Stimulated activated CD4-positive, alpha-beta T cell treated with anti-CD3 and anti-CD28 coated beads, Interleukin-1b, Interleukin-23, amount 100 ng/mL, for 24 hours (primary cell): ENCODE measurements at places on chromosomes 5 and 9.

GRCh38 chr5:153571162-153571561, 80.7 kb downstream of the GRIA1 start:
- no peak for DNase-seq

DNA sequence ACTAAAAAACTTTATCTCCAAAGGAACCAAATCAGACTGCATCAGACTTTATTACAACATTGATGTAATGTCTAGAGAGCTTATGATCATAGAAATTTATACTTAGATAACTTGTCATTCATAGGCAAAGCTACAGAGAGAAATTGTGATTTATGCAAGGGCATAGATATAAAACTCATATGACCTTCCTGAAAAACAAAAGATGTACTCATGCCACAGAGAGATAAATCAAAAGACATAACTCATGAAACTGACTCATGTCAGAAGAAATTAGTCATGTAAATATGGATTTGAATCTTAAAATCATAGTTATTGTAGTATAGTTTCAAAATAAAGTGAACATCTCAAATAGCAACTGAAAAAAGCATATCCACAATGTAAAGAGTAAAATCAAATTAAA, 186.2 kb downstream of the GABBR2 start:
- no peak for DNase-seq

GRCh38 chr9:110217656-110218099, 9.7 kb upstream of the C9orf152 start:
- DNase-seq = no peak

DNA sequence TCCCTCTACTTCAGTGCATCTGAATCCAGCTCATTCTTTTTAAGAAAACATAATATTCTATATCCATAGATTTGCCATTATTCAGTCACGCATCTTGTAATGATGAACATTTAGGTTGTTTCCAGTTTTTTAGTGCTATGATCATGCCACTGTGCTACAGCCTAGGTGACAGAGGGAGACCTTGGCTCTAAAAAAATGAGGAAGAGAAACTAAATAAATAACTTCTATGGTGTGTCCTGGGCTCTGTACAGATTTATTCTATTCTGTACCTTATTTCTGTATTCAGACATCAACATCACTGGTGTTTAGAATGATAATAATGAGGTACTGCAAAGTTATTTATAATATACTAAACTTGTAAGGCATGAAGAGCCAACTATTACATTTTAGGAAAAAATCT, 45.9 kb downstream of the PDE8B start:
- no peak for DNase-seq

GRCh38 chr5:7868427-7868772, 431 bp downstream of the FASTKD3 start:
- no peak for DNase-seq

DNA sequence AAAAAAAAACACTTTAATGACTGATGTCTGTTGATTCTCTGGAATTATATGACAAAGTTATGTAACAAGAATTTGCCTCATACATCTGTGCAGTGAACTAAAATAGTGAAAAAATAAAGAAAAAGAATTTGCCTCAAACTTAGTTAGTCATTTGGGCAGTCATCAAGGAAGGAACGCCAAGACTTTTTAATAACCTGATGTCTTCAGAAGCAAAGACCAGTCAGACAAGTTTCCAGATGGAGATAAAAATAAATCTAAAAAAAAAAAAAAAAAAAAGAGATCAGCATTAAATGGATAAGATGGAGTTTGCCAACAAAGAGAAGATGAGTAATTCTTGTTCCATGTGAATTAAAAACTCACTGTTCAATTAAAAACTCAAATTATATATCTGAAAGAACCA, 52.3 kb upstream of the JMY start:
- DNase-seq = no peak

DNA sequence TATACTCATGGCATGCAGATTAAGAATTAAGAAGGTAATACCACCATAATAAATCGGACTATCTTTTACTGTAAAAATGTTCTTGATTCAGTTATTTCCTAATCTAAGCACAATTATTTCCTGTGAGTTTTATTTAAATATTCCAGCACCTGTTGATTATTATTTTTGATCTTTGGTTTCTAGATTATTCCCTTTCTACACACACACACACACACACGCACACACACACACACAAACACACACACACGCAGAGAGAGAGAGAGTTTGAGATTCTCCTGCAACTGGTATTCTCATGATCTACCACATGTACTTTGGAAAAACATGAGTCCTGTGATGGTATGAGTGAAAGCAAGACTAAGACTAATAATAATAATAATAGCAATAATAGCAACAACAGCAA, 17.0 kb upstream of the CKMT2 start:
- DNase-seq = no peak

GRCh38 chr9:79639354-79639753, 67.6 kb downstream of the TLE4 start:
- no peak for DNase-seq

GRCh38 chr5:33688066-33688465, 203.7 kb downstream of the ADAMTS12 start:
- DNase-seq = no peak

DNA sequence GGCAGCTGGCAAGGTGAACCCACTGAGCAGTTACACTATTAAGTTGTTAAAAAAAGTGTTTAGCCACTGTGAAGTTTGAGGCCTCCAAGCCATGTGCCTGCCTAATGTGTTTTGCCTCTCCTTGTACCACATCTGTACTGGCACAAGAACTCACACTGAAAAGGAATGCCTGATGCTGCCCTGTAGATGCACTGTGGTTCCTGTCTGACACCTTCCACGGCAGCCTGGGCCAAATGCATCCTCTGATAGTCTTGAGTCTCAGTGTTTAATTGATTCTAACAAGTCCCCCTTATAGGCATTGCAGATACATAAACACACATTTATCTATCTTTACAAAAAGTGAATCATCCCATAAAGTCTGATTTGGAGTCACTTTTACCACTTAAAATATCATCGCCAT, 169.9 kb downstream of the TTC39B start:
- no peak for DNase-seq

DNA sequence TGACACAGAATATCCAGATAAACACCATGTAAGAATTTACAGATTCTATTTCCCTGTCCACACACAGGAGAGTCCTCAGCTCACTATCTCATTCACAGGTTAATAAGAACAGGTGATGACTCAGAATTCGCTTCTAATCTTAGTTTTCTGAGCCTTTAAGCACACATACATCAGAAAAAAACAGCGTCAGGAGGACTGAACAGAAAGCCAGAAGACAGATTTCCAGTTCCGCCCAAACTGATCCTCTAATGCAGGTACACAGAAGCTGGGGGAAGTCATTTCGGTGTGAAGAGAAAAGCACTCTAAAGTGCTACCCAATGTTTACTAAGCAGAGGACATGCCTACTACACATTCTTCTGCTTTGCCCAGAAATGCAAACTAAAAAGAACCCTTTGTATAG, 1.6 kb downstream of the CEMIP2 start:
- DNase-seq = no peak

DNA sequence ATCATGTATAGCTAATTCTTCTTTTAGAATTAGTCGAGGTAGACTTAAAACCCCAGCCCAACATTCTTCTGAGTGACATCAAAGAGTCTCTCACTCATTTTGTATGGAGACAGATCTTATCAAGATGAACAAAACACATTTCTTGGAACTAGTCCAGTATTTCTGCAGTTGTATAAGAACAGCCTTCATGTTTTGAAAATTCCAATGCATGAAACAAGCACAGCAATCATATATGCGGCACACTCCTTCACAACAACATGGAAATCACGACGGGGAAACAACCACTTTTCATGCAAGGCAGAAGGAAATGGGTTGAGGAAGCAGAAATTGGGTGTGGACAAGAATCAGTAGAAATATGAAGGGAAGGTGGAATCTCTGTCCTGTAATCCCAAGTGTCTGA, 113.8 kb downstream of the PLK2 start:
- no peak for DNase-seq

- DNase-seq = peak; percentile 94
Observed at GRCh38 chr9:20622330-20623020, at the start of gene MLLT3. TSS of gene MLLT3 (minus strand) at chr9:20622499.

DNA sequence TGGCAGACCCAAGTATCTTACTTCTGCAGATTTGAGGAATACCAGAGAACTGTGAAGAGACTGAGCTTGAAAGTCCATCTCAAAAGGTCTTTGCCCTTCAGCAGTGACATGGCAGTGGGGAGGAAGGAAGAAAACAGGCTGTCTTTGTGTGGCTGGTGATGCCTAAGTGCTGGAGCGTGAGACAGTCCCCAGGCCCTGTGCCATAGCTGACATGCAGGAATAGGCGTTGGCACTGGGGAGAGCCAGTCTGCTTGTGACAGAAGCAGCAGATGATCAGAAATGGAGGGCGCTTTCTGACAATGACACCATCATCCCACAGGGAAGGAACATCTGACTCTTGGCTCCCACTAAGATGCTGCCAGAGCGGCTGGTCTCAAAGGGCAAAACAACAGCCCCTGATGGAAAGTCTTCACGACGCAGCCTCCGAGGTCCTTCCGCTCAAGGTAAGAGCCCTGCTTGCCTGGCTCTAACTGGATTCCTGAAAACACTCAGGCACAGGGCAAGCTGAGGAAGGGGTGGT, 15.5 kb upstream of the GLRX start:
- DNase-seq = no peak

- no peak for DNase-seq
Observed at GRCh38 chr5:36561601-36562000, 44.8 kb upstream of the SLC1A3 start.

GRCh38 chr5:155082401-155082800, 68.8 kb downstream of the KIF4B start:
- DNase-seq = no peak

DNA sequence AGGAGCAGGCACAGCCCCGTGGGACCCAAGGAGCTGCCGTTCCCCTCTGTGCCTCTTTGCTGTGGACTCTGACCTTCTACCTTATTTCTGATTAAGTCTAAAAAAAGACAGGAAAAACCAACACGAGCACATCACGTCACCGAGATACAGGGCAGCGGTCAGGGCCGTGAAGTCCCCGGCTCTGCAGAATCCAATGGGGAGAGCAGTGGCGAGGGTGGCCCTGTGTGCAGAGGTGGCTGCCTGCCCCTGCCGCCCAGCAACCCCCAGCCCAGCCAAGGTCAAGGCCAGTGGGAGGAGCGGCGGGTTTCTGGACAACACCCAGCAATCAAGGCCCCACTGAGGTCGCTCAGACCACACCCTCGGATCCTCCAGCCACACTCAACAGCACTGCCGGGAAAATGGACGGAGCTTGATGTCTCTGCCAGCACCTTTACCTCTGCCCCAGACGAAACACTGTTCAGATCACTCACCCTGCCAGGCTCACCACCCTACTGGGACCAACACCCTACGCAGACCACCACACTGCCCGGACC, 32.7 kb upstream of the SLC9A3 start:
- DNase-seq = no peak

GRCh38 chr9:3262826-3263529, 262.8 kb downstream of the RFX3 start:
- DNase-seq = no peak

DNA sequence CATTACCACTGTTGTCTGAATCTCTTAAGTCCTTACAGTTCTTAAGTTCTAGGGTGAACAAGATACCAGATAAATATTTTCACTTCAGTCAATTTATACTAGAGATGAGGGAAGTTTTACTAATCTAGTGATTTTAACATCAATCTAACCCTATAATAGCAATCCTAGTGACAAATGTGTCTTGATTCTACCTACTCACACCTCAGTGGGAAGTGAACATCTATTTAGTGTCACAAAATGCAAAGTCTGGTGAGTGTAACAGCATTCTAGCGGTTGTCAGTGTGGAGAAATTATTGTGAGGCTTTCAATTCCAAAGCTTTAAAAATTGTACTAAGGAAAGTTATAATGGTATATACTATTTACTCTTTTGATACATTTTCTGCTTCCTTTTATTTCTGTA, 225.8 kb upstream of the CYLC2 start:
- no peak for DNase-seq

DNA sequence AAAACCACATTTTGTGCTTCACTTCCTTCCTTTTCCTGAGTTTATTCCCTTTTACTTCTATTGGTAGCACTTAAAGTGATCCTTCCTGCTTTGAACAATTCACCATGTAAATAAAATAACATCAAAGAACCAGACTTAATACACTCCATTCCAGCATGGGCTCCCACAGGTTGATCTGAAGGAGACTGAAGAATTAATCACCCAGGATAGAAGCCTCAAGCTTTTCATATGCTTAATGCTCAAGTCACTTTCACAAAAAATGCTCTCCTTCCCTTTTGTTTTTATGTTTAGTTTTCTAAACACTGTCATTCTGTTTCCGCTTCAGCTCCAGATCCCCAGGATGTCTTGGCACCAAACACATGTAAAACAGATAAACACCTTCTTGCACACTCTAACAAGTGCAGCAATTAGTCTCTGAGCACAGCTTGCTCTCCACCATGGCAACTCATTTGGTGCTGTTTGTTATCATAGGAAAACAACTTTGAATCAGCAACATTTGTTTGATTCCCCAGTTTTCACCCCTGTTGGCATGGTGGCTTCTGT, 37.0 kb downstream of the DMRTA1 start:
- no peak for DNase-seq

GRCh38 chr9:82410306-82410705, 421.7 kb downstream of the SPATA31D1 start:
- DNase-seq = no peak

- no peak for DNase-seq
Observed at GRCh38 chr5:67437905-67438845, 241.6 kb upstream of the CD180 start.

- no peak for DNase-seq
Observed at GRCh38 chr5:68240202-68240601, 24.6 kb downstream of the PIK3R1 start.

GRCh38 chr5:50702615-50703366, 36.4 kb downstream of the PARP8 start:
- DNase-seq = no peak

DNA sequence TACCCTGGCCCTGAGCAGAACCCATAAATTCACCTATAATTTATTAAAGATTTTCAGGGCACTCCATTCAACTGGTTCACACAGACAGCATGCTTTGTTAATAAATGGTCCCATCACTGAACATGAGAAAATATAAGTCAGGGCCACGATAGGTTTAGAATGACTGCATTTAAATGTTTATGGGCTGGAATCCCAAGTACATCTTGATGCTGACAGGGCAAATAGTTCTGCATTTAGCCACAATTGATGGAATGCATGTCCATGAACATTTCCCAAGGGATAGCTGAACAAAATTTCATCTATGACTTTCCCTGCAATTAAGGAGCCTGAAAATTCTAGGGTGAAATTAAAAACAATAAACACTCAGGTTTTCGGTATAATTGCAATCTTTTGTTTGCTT, 124.5 kb downstream of the CAAP1 start:
- no peak for DNase-seq

- DNase-seq = no peak
Observed at GRCh38 chr9:35367451-35367850, 122.5 kb upstream of the RUSC2 start.
